ENCODE measurements at places on chromosomes 16 and 17.

DNA sequence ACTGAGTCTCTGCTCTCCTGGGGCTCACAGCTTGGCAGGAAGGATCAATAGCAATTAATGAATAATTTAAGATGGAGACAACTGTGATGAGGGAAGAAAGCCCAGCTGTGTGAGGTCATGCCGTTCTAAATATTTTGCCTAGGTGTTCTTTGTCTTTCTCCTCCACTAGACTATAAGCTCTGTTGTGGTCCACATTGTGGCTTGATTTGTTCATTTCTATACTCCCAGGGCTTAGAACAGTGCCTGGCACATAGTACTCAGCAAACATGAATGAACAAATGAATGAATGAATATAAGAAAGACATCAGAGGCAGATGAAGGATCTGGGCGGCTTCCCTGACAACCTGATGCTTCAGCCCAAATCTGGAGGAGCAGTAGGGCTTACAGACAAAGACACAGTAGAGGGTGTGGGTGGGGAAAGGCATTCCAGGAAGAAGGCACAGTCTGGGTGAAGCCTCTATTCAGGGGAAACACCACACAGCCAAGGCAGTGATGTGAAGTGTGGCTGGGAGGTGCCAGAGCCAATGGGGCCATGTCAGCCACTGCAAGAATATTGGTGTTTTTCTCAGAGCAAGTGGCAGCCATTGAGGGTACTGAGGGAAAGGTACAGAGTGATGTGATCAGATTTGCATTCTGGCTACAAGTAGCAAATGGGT lies 8.3 kb downstream of the CDH13 start:
- DNase-seq: no peak

DNA sequence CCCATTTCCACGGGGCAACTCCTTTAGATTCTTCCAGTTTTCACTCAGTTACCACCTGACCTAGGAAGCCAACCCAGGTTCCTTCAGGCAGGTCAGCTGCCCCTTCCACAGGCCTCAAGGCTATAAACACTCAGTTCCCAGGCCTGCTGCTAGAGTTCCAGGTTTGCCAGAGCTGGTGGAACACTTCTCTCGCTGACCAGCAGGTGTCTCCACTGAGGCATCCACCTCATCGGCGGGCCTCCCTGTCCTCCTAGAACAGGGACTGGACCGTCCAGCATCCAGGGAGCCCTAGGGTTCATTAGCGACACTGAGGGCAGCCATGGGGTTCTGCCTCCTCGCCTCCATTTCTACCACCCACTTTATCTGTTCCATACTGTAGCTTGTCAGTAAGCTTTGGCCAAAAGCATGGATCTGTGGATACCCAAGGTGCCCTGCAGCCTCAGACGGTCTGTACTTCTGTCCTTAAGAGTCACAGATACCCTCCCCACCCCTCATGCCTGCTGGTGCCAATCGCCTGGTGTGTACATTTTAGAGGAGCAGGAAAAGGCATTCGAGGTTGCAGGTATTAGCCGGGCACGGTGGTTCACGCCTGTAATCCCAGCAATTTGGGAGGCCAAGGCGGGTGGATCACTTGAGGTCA lies 29.0 kb downstream of the PIMREG start:
- DNase-seq: peak; percentile 56

- no peak for DNase-seq
These were observed 123.1 kb downstream of the C16orf78 start for GRCh38 chr16:49496656-49497055.

GRCh38 chr16:23323224-23324030 lies 21.3 kb downstream of the SCNN1B start:
- DNase-seq: no peak

DNA sequence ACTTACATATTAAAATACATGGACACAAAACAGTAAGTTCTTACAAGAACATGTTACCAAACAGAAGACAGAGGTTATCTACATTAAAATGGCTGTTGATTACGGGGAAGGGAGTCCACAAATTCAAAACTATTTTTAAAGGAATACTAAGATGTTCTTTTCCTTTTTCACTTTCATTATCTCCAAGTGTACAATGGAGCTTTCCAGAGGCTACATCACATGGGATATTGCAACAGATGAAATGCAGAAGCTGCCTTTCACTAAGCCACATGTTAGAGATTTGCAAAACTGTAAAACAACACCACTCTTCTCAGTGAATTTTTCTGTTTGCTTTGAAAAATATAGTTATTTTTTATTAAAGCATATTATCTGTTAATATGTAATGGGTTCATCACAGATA lies 53.6 kb downstream of the XPO6 start:
- no peak for DNase-seq

- DNase-seq: no peak
These were observed 1.8 kb downstream of the CFAP119 start for GRCh38 chr16:30760001-30760559.

DNA sequence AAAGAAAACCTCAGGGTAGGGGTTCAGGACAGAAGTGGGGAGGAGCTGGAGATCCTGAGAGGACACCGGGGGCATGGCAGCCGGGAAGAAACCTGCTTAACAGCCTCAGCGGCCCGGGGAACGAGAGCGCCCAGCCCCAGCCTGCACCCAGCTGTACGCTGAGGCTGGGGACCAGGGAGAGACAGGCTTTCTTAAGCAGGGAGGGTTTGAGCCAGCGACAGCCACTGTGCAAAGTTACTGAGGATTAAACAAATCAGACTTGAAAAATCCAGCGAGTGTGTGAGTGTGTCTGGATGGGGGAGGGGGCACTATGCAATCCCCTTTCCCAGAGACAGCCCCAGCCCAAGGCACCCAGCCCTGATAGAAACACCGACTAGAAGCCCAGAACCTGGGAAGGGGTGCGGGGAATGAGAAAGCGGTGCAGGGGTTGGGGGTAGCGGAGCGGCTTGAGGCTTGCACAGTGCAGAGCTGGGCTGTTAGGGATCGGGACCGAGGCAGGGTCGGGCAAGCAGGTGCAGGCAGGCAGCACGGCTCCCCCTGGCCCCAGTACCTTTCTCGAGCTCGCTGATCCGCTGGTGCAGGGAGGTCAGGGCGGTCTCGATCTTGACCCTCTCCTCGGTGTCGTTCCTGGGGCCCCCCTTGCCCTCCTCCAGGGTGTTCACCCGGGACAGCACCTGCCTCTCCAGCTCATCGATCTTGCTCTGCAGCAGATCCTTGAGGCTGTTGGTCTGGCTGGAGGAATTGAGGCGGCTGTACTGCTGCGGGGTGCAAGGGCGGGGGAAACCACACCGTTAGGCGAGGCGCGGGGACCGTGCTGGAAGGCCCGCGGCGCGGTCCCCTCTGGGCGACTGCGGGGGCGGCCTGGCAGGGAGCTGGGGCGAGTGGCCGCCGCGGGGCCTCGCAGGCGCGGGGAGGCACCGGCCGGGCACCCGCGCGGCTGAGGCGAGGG lies 1.2 kb downstream of the NPTX1 start:
- DNase-seq: no peak

GRCh38 chr17:38867968-38868816 lies 1.7 kb upstream of the LASP1 start:
- no peak for DNase-seq

DNA sequence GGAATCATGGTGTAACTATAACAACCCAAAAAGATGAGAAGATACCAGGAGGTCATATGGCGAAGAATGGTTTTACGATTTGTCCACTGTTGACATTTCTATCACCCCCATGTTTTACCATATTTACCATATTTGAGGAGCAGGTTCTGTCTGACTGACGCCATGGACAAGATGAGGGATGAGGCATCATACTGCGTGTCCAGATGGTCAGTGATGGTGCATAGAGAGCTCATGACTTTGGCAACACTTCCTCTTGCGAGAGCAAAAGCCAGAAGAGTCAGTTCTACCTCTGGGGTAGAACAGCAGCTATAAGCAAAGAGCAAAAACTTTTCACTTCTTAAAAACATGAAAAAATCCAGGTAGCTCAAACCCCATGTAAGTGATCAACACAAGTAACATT lies 38.3 kb downstream of the ZZEF1 start:
- DNase-seq: no peak
